ENCODE measurements at places on chromosomes 5 and 9.
A peak's percentile ranks its signal among the peaks of the same experiment; 100 is the strongest.

DNA sequence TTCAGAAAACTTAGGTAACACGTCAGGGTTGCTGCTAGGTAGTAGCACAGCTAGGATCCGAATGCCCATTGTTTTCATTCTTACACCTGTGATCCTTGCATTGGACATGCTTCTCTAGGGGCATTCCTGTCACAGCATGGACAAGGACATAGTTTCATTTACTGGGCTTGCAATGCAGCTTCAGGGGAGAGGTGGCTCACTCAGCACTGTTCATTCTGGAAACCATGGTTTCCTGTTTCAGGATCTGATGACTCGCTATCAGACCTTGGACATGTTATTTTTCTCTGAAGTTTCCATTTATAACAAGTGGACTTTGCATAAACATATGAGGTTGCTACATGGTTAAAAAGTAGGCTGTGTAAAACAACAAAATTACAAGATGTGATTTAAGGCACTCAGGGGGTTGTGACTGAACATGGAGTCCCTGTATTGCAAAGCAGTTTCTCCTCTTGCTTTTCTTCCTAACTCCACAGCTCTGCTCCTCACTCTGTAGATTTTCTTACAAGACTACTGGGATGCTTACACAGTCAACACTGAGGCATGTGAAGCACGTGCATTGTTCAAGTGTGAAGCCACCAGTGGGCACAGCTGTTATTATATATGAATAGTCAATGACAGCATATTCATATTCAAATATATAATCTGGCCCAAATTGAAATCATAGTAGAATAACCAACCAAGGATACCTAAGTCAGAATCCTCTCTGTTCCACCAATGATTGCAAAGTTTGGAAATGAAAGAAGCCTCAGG lies 66.1 kb upstream of the STK32A start:
- no peak for DNase-seq

DNA sequence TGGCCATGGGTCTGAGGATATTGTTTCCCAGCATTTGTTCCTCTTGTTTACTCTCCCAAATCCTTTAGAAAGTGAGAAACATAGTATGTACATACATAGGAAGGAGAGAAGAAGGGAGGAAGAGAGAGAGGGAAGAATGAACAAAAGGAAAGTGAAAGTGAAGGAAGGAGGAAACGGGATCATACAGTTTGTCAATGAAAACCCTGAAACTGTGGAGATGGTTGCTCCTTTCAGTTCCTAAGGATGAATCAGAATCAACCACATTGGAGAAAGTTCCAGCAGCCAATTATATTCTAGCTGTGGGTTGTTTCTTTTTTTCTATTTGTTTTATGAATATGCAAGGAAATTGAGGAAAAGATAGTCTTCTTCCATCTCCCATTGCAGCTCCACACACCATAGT lies 396.5 kb downstream of the MLLT3 start:
- DNase-seq: no peak

DNA sequence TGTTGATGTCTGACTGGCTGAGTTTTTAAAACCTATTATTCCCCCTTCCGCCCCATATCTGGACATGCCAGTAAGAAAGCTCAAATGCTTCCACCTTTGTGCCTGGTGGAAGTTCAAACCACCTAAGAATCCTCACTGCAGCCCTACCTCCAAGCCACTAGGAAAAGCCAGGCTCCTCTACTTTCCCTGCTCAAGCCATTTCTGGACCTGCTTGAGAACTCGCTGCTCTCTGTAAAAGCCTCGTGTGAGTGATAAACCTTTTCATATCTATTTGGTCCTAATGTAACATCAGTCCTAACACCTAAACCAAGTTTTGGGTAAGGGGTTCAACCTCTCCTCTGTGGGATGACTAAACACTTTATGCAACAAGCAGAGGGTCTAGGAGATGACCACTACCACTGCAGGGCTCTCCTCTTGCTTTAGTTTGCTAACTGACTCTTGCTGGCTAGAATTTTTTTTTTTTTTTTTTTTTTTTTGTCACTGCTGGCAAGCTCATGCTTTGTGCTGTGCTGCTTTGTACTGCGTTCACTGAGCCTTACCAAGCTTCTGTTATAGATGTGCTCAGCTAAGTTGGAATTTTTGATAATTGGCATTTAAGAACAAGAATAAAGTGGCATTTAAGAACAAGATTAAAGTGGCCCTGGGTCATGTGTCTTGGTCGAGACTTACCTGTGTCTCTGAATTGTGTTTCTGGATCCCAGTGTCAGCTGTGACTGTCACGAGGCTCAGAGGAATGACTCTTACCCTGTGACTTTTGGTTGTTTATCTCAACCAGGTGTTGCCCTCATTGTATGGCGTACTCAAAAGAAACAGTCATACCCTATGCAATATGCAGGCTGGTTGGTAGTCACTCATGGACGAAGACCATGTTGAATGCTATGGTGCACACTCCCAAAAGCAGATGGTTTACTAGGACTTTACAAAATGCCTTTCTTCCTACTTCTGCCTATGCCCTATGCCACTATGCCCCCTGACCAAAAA lies 19.5 kb downstream of the TRIM32 start:
- no peak for DNase-seq

- DNase-seq: no peak
These were observed 220.5 kb downstream of the SH3GL2 start for GRCh38 chr9:17799369-17799768.

DNA sequence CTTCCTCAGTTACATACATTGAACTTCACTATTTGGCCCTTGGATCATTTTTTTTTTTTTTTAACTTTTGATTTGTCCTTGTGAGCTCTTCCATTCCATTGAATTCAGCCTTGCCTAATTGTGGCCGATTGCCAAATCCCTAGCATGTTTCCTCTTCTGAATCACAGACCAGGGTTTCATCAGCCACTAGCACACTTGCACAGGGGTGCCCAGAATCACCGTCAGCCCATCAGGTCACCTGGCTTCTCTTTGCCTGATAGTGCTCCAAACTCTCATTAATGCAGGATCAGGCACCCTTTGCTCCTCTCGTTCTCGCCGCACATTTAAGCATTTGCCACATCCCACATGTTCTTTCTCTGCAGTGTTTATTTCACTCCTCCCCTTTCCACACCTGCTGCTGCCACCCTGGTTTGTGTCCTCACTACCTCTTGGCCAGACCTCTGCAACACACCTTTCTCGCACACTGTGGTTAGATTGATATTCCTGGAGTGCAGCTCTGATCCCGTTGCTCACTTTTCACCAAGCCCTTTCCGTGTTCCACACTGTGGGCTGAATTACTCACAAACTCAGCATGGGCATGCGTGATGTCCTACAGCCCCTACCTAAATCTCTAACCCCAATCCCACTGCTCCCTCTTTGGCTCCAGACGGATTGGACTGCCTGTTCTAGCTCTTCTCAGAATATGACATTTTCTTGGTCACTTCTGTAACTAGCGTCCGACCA lies 9.8 kb downstream of the PIK3R1 start:
- DNase-seq: peak; percentile 24

GRCh38 chr9:110958847-110959246 lies 79.4 kb downstream of the LPAR1 start:
- no peak for DNase-seq

DNA sequence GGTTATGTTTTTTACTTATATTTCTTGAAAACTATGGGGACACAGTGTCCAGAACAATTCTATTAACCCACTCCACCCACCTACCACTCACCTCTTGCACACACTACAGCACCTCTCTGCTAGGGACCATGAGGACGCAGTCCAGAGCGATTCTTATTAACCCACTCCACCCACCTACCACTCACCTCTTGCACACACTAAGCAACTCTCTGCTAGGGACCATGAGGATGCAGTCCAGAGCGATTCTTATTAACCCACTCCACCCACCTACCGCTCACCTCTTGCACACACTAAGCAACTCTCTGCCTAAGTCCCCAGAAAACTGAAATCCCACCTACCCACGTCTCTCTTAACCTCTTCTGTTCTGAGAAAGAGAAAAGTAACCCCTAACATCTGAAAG lies 2.2 kb upstream of the SHROOM1 start:
- DNase-seq: no peak

Measured in CD4-positive, alpha-beta T cell treated with Interleukin-15 for 1 hour (primary cell).